ENCODE measurements at places on chromosomes 6 and 20.

DNA sequence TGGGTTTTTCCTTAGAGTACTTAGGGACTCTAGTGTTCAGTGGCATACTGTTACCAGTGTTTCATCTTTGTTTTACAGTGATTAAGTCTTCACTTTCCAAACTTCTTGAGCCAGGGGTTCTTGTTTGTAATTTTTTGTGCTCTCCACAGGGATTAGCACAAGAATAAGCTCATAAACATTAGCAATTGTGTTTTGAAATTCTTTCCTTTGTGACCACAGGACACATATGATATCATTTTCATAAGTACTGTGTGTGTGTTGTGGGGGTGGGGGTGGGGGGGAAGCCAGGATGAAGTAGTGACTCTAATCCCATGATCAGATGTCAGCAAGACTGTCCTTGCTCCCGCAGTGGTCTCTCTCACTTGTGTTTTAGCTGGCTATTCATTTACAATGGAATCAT lies 101.5 kb upstream of the SCP2D1 start:
- no peak for DNase-seq

DNA sequence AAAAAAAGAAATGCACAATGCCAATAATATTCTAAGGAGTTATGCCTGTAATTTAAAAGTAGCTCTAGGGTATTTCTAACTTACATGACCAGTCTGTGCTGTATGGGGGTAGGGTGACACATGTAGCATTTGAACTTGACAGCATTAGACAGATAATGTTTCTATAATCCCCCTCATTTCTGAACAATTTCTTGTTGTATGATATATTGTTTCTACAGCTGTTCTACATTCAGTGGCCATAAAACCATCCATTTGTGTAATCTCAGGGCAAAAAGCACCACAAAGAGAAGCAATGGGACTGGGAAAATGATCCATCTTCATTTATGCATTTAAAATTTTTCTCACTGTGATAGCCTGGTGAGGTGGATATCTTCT lies 767.8 kb downstream of the TFAP2A start:
- DNase-seq = no peak

- DNase-seq = no peak
Observed at GRCh38 chr6:118248171-118248570, 299.9 kb upstream of the PLN start.

GRCh38 chr20:48761023-48761785 lies 66.6 kb downstream of the PREX1 start:
- no peak for DNase-seq

DNA sequence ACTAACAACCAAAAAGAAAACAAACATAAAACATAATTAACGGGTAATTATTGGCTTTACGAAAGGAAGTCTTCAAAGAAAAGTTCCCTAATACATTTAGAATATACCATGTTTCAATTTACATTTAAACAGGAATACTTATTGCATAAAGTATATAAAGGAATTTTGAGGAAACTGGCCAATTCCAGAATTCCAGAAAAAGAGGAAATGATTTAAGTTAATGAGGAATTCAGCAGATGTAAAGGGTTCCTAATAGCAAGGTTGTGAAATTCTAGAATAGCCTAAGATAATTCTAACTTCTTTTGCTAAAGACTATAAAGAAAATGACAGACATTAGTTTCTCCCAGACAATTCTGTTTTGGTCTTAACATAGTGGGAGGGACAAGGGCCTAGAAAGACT lies 35.0 kb downstream of the DTNBP1 start:
- no peak for DNase-seq

DNA sequence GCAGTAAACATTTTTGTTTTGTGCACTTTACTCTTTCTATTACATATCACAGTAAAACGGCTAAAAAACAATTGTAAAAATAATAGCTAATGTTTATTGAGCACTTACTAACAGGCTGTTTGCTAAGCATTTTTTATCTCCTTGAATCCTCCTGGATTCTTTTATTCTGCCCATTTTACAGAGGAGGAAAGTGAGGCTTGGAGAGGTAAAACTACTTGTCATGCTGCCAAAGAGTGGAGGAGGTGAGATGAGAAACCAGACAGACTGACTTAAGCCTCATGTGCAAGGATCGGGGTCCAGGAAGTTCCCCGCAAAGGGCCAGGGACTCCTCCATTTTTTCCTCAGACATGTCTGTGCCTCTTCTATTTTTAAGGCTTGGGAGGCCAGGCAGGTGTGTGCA lies 63.6 kb downstream of the DLGAP4 start:
- no peak for DNase-seq

DNA sequence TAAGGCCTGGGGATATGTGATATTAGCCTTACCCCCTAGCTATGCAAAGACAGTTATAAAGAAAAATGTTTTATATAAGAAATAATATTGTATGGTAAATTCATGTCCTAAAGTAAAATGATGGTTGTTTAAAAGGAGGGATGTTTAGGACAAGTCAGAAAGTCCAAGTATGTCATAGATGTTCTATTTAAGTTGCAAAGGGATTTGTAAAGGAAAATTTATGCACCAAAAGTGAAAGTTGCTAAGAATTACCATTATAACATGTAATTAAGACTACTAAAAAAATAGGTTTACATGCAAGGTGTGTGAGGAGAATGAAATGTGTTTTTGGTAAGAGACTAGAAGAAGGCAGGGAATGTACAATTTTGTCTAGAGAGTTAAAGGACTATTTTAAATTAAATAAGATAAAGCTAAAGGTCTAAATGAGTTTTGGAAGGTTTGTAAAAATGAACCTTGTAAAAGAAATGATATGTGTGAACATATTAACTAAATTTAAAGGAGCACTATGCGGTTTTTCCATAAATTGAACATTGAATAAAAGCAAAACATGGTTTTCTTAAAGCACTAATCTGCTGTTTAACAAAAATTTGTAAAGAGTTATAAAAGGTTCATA lies 22.7 kb upstream of the GOPC start:
- no peak for DNase-seq

- no peak for DNase-seq
Observed at GRCh38 chr6:45988635-45989034, 27.0 kb downstream of the CLIC5 start.

DNA sequence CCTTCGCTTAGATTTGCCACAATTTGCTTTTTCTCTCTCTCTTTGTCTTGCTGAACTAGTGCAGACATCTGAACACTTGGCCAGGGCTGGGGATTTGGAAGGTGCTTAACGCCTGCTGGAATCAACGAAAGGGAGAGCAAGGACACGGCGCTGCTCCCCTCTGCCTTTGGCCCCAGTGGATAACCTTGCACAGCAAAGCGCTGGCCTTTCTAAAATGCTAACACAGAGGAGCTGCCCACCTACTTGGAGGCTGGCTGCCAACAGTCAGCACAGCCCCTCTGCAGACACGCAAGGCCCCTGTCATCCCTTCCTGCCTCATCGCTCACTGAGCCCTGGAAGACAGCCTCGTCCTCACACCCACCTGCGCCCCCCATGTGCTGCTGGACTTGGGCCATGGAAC lies 37.5 kb downstream of the C20orf203 start:
- DNase-seq = no peak

DNA sequence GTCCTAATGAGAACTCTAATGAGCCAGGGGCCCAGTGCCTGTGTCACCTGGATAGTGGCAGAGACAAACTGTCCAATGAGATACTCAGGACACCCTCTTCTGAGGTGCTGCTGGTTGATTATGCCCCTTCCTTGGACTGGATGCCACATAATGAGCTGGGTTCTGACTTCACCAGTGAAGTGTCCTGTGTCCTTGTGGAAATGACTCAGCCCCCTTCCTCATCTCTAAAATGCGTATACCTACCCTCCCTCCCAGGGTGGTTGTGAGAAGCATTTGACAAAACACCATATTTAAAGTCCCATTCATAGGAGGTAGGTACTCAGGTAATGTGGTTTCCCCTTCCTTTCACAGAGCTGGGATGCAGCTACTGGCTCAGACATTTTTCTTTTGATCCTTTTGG lies 28.4 kb upstream of the RNF24 start:
- no peak for DNase-seq

GRCh38 chr6:96436398-96436797 lies 85.2 kb upstream of the UFL1 start:
- DNase-seq = no peak

- DNase-seq = no peak
Observed at GRCh38 chr6:48073976-48074767, 36.8 kb downstream of the PTCHD4 start.

- DNase-seq = no peak
Observed at GRCh38 chr6:80197474-80197873, 91.0 kb downstream of the BCKDHB start.

- DNase-seq = no peak
Observed at GRCh38 chr6:501891-502601, 110.5 kb downstream of the IRF4 start.

DNA sequence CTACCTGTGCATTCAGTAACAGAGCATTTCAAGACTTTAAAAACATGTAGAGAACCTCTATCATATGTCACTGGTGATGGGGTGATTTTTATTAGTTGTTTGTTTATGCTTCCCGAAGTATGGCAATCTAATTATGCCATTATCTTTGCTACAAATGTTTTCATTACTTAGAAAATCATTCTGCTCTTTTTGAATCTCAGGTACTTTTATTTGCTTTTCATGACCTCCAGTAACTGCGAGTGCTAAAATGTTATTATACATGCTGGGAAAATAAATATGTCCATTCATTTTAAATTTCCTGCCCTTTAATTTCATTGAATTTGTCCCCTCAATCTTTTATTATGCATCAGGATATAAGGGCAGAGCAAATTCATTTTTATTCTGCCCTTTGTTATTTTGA lies 515.7 kb downstream of the NKAIN2 start:
- no peak for DNase-seq

DNA sequence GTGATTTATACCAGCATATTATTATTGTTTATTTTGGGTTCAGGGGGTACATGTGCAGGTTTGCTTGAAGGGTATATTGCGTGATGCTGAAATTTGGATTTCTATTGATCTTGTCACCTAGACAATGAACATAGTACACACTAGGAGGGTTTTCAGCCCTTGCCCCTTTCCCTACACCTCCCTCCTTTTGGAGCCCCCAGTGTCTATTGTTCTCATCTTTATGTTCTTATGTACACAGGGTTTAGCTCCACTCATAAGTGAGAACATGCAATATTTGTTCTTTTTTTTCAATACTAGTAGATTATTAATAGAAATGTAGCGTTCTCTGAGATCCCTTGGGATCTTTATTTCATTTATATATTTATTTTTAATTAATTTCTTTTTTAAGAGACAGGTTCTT lies 79.2 kb upstream of the MRAP2 start:
- no peak for DNase-seq

DNA sequence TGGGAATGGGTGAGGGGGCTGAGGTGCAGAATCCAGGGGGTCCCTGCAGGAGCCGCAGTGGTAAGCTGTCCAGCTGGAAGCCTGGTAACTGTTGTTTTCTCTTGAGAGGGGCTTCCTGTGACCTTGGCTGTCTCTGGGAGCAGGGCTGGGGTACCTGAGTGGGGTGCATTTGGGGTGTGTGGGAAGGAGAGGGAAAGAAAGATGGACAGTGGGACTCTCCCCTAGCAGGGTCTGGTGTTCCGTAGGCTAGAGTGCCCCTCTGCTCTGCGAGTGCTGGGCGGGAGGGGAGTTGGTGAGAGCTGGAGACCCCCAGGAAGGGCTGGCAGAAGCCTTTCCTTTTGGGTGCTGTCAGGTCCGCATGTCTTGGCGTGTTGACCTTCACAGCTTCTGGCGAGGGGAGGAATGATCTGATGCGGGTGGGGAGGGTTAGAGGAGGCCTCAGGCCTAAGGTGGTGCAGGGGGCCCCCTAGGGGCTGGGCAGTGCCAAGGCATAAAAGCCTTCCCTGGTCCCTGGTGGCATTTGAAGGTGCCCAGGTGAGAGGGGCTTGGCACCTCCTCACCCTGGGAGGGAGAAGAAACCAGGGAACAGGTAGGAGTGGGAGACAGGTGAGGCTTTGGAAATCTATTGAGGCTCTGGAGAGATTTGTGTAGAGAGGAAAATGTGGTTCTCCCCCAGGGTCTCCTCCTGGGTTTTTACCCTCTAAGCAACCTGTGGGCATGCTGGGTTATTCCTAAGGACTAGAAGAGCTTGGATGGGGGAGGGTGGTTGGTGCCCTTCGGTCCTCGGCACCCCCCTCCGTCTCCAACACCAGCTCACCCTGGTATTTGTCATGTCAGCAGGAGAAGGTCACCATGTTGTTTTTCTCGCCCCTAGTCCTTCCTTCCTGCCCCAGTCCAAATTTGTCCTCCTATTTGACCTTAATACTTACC lies 3.3 kb downstream of the VEGFA start:
- DNase-seq = peak; percentile 39

- DNase-seq = no peak
Observed at GRCh38 chr6:114714836-114715507, 372.1 kb upstream of the HS3ST5 start.

- DNase-seq = no peak
Observed at GRCh38 chr20:49729780-49730179, 16.1 kb upstream of the B4GALT5 start.

DNA sequence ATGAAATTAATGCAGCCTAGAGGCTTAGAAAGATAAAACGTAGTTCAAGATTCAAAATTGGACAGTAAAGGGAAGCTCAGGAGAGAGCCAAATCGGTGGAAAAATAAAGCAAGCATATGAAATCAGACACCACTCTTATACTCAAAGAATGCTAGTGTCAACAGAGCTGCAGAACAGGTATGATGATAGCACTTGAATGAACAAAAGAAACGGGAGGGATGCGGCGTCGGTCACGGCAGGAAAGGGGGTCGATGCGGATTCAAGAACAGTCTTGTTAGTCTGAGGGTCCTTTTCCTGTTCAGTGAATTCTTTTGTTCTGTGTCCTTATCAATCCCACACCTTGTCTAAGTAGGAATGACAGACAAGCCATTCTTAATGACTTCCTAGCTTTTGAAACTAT lies 114.4 kb downstream of the FOXC1 start:
- DNase-seq = no peak

DNA sequence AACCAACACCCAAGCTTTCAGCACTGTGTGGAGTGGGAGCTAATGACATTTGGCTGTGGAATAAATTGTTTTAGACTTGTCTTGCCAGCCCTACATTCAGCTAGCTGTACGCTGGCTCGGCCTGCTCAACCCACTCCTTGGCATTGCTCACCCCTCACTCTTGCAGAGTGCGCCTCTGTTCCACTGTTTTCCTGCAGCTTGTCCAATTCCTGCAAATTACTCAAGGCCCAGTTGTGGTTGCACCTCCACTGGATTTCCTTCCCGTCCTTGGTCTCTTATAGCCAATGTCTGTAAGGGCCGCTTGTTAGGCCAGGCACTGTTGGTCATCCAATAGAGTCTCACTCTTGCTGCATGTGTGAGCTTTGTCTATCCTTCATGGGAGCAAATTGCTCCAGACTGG lies 289.2 kb upstream of the RNF24 start:
- DNase-seq = no peak

DNA sequence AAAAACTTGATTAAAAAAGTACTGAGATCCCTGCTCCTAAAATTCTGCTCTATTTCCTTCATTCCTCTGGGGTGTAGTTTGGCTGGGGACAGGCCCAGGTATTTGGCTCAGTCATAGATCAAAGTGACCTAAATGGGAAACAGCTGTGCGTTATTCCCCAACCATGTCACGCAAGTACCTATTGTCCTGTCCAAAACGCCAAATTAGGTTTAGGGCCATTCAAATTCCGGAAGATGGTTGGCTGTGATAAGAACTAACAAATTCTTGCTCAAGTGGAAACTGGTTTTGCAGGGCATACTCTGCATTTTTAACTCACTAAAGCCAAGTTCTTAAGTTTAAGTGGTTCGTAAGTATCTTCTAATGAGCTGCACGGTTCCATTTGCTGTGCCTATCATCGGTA lies 147.6 kb upstream of the TMEM170B start:
- DNase-seq = no peak
